ENCODE measurements at places on chromosomes 6 and 20. TPM values are rescaled to one million over a fixed set of nuclear protein-coding genes. Genes with fewer than 3 reads are reported as not detected.

DNA sequence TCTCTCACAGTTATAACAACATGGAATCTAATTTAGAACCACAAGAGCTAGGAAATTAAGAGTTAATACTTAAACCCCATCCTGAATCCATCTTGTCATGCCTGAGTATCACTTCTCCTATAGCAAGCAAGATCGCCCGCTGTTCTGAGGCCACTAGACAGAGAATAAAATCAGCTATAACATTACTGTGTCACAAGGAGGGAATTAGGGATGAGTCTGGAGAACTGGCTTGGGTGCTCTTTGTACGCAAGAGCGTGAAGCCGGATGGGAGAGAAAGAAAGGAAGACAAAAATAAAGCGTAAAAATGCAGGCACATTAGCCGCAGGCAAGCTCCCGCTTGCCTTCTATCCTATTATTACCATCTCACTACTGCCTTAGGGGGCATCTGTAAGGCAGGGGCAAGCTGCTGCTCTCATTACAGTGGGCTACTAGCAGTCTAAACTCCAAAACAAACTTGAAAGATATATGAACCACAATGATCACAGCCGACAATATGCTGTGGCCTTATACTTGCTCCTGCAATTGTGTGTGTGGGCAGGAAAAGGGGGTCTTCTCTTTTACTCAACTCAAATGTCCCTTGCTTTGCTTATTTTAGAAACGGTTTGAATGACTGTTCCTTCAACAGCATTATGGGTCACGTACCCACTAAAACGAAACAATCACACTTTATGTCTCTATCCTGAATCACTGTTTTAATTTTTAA is 81.9 kb downstream of the GJA10 start:
- DNase-seq, result no peak

DNA sequence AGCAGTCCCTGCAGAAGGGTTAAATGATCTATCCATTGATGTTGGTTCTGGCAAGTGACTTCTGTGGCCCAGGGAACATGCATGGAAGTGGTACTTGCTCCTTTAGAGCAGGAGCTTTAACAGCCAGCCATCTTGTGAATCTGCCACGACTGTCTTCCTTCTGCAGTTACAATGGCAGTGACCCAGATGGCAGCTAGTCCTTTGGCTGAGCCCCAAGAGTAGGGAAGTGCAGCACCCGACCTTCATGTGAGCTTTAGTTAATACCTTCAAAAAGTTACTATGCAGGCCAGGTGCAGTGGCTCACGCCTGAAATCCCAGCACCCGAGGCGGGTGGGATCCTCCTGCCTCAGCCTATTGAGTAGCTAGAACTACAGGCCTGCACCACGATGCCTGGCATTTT is 66.4 kb downstream of the POPDC3 start:
- no peak for DNase-seq

The PDYN gene
- not detected for total RNA-seq

DNA sequence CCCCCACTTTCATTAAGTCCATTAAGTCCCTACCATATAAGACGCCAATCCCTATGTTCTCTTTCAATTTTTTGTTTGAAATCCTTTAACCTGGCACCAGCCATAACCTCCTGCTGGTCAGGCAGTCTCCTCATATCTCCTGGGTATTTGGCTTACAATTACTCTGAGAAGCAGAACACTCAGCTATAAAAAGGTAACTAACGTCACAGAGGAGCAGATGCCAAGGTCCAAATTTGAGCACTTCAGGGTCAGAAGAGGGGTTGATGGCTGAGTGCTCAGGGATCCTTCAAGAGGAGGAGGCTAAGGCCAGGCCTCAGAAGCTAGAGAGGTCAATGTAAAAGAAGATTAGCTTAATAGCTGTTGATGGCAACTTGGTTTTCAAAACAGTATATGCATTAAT is 22.3 kb upstream of the RCAN2 start:
- DNase-seq, result no peak

- no peak for DNase-seq
Measured at GRCh38 chr6:134080171-134080795, 27.9 kb upstream of the SLC2A12 start.

DNA sequence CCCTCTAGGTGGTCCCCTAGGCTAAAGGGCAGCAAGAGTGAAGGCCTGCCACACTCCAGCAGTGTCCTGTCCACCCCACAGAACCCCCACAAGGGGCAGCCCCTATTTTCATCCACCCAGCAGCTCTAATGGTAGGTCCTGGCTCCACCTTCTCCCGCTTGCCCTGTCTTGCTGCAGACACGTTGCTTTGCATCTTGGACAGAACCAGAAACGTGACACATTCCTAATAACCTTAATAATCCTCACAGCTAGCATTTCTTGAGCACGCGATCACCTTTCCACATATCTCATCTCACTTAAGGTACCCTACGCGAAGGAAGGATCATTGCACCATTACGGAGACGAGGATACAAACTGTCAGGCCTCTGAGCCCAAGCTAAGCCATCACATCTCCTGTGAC is 11.7 kb upstream of the SLC22A23 start:
- no peak for DNase-seq

GRCh38 chr6:85747093-85747492 is 104.4 kb upstream of the SYNCRIP start:
- no peak for DNase-seq

The SLC35D3 gene
- not detected for total RNA-seq

The PRDM13 gene
- not detected for total RNA-seq

GRCh38 chr6:16671302-16672289 is 89.7 kb downstream of the ATXN1 start:
- DNase-seq, result no peak

The CD93 gene
- 0.18 TPM for total RNA-seq

DNA sequence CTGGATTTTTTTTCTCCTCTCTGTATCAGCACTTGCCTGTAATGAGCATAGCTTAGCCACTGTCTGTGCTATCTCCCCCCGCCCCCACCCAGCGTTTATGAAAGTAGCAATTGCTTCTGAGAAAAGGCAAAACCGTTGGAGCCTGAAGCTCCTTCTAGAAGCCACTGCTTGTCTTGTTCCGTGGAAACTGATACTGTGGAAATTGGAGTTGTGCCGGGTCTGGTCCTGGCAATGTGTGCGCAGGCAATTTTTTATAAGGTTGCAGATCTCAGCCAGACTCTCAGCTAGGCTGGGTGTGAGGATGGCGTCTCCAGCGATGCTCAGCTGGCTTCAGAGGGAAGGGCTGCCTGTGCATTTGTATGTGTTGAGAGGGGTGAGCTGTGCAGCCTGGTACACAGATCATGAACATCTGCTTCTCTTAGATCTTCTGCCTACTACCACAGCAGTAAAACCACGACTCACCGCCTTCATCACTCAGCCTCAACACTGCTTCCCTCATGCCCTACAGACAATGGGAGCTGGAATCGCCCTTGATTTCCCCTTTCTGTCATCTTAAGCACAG is 72.4 kb upstream of the GTSF1L start:
- DNase-seq, result no peak

- no peak for DNase-seq
Measured at GRCh38 chr20:49561256-49561655, 6.7 kb downstream of the PTGIS start.

The HTR1E gene
- not detected for total RNA-seq

The VSTM2L gene
- total RNA-seq, result 0.33 TPM

- no peak for DNase-seq
Measured at GRCh38 chr20:54172532-54172855, 1.3 kb downstream of the CYP24A1 start.

GRCh38 chr6:85458782-85459181 is 8.9 kb downstream of the NT5E start:
- DNase-seq, result no peak

DNA sequence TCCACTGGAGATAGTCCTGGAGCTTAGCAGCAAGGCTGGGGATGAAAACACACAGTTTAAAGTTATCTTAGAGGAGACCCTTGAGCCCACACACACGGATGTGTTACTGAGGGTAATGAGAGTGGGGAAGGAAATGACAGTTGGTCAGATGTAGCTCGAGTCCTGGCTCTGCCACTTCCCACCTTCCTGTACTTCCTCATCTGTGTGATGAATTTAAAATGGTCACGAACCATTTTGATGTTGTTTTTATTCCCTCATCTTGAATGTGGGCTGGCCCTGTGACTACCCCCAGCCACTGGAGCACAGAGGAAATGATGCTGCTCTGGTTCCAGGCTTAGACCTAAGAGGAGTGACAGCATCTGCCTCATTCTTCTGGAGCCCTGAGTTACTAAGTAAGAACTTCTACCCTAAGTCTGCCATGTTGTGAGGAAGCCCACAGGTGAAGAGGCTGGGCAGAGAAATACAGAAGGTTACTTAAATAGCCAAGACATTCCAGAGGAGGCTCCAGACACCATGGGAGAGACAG is 141.2 kb downstream of the NRN1 start:
- no peak for DNase-seq

GRCh38 chr20:52975803-52976531 is 3.8 kb downstream of the TSHZ2 start:
- no peak for DNase-seq

- no peak for DNase-seq
Measured at GRCh38 chr6:38161754-38162492, 342.4 kb downstream of the ZFAND3 start.

- no peak for DNase-seq
Measured at GRCh38 chr6:79372757-79373156, 138.3 kb upstream of the HMGN3 start.

- DNase-seq, result no peak
Measured at GRCh38 chr6:113276601-113277000, 580.5 kb upstream of the MARCKS start.

GRCh38 chr6:48474830-48475229 is 363.8 kb upstream of the PTCHD4 start:
- DNase-seq, result no peak

The BCAS4 gene
- 13.6 TPM for total RNA-seq

DNA sequence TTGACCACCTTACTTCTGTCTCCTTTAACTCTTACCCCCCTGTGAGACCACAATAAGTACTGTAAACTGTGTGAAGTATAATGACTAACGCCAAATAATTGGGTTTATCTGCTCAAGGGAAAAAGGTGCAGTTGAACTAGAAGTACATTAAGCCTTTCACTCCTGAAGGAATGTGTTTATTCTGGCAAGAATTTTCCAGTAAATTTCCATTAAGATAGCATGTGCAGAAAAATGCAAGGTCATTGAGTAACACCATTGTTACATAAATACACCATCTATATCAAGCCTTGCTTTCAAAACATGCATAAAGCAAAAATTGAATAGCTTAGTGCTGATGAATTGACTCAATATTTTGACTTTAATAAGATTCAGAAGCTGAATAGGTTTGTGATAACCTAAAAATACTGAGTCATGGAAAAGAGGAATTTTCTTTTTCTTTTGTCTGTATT is 65.4 kb downstream of the ARHGAP18 start:
- DNase-seq, result no peak

DNA sequence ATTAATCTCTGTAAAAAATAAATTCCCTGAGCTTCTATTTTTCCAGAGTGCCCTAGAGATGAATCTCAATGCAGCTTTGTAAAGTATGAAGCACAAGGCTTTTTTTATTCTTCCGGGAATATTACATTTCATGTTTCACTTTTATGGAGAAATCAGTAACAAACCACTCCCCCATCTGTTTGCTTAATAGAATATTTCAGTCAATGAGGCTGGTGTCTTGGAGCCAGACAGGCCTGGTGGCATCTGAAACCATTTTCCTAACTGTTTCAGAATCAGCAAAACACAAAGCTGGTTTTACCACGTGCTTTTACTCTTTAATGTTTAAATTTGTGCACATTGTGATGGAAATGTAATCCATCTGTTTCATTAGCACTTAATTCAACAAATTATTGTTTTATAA is 400.8 kb upstream of the HSF2 start:
- DNase-seq, result no peak

The BPI gene
- not detected for total RNA-seq

GRCh38 chr20:56630506-56631317 is 1.6 kb downstream of the TFAP2C start:
- no peak for DNase-seq

The TSPYL4 gene
- 19.2 TPM for total RNA-seq

DNA sequence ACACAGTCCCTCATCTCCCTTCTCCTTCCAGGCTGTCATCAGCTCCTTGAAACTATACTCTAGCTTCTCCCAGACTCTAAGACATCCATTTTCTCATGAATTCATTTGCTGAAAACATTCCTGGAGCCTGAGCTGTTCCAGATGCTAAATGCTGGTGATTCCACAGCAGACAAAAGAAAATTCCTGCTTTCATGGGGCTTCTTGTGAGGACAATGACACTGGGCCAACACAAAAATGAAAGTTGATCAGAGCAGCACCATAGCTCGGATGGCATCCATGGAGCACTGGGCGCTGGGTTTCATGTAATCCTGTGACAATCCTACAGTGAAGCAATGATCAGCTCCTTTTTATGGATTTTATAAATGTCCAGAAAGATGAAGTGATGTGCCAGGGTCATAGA is 47.4 kb upstream of the STX16 start:
- no peak for DNase-seq

The IDH3B gene
- total RNA-seq, result 150 TPM

GRCh38 chr6:89662659-89663223 is 24.2 kb upstream of the LYRM2 start:
- DNase-seq, result no peak

DNA sequence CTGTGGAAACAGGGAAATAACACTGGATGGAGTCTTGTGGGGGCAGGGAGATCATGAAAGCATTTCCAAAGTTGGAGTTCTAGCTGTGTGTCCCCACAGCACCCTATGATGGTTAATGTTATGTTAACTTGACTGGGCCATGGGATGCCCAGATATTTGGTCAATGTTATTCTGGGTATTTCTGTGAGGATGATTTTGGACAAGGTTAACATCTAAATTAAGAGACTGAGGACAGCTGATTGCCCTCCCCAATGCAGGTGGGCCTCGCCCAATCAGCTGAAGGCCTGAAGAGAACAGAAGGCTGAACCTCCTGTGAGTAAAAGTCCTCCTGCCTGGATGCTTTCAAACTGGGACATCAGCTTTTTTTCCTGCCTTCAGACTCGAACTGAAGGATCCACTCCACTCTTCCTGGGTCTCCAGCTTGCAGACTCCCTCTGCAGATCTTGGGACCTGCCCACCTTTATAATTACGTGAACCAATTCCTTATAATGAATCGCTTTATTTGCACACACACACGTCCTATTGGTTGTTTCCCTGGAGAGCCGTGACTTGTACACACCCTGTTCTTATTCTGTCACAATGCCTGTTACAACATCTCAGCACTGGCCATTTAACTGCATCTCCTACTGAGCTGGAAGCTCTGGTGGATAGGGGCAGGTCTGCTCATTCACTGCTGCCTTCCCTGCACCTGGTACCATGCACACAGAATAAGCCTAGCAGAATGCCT is 99.5 kb upstream of the IYD start:
- no peak for DNase-seq

GRCh38 chr20:58719971-58720371 is 27.4 kb downstream of the NPEPL1 start:
- no peak for DNase-seq

DNA sequence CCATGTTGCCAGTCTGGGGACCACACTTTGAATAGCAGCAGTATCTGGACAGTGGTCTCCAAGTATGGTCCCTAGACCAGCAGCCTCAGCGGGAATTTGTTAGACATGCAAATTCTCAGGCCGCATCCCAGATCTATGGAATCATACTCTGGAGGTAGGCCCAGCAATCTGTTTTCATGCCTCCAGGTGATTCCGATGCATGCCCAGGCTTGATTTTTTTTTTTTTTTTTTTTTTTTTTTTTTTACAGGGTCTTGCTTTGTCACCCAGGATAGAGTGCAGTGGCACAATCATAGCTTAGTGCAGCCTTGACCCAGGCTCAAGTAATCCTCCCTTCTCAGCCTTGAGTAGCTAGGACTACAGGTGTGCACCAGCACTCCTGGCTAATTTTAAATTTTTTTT is 682 bp upstream of the SLA2 start:
- DNase-seq, result no peak

The ABHD16B gene
- total RNA-seq, result not detected

- no peak for DNase-seq
Measured at GRCh38 chr20:23647346-23647745, 9.6 kb upstream of the CST3 start.

The SLC39A7 gene
- total RNA-seq, result 78.3 TPM

The OR2J3 gene
- not detected for total RNA-seq

Data from activated T-cell treated with anti-CD3 and anti-CD28 coated beads, Interleukin-2, amount 50 U/mL, for 4 hours (primary cell).